Muscle of leg (tissue), 16 donors: ENCODE measurements at places on chromosomes 5 and 9.

- H3K4me1 ChIP-seq = no peaks in the 10 kb centered on the region
- no peaks in the 10 kb centered on the region for H3K27me3 ChIP-seq
- DNase-seq = no peak
- H3K4me3 ChIP-seq = no peak overlapping the region
These were observed 37.3 kb upstream of the CKS2 start for GRCh38 chr9:89273528-89274279.

DNA sequence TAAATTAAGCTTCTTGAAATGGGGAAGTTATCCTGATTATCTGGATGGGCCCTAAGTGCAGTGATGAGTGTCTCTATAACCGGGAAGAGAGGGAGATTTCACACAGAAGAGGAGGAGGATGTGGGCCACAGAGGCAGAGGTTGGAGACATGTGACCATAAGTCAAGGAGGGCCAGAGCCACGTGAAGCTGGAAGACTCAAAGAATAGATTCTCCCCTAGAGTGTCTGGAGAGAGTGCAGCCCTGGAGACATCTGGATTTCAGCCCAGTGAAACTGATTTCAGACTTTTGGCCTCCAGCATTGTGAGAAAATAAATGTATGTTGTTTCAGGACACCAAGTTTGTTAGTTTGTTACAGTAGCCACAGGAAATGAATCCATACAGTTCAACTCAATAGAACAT lies 442.9 kb downstream of the NTRK2 start:
- H3K27me3 ChIP-seq = no peaks in the 10 kb centered on the region
- no peak overlapping the region for H3K4me3 ChIP-seq
- H3K36me3 ChIP-seq = no peaks in the 10 kb centered on the region
- no peaks in the 10 kb centered on the region for H3K4me1 ChIP-seq
- no peak overlapping the region for H3K27ac ChIP-seq
- DNase-seq = peak; percentile 70

- no peaks in the 10 kb centered on the region for H3K36me3 ChIP-seq
- DNase-seq = no peak
- no peaks in the 10 kb centered on the region for H3K27me3 ChIP-seq
These were observed 648.6 kb downstream of the SEMA5A start for GRCh38 chr5:8897316-8897715.

- peaks cover 71% of the 10 kb centered on the region for H3K36me3 ChIP-seq
- H3K4me1 ChIP-seq = no peaks in the 10 kb centered on the region
- H3K4me3 ChIP-seq = no peak overlapping the region
- H3K27ac ChIP-seq = no peak overlapping the region
- DNase-seq = no peak
These were observed 43.7 kb upstream of the POMT1 start for GRCh38 chr9:131459056-131459455.

DNA sequence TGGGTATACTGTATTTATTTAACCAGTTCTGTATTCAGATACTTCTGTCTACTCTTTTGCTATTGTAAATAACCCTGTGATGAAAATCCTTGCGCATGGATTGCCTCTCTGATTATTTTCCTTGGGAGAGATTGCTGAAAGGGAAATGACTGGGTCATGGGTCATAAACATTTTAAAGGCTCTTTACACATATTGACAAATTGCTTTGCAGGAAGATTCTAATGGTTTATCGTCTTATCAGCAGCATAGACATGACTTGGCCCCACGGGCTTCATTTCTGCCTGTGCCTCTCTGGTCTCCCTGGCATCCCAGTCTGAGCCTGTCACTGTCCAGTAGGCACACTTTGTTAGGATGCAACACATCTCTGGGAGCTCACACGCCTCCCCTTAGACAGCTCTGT lies 52.3 kb downstream of the RGS3 start:
- peaks cover 12% of the 10 kb centered on the region for H3K36me3 ChIP-seq
- DNase-seq = no peak
- no peaks in the 10 kb centered on the region for H3K27me3 ChIP-seq
- H3K27ac ChIP-seq = no peak overlapping the region
- H3K4me3 ChIP-seq = no peak overlapping the region

- DNase-seq = peak; percentile 53
- no peaks in the 10 kb centered on the region for H3K4me1 ChIP-seq
- no peaks in the 10 kb centered on the region for H3K36me3 ChIP-seq
- H3K27ac ChIP-seq = no peak overlapping the region
These were observed 26.9 kb upstream of the FEM1C start for GRCh38 chr5:115571441-115571878.

DNA sequence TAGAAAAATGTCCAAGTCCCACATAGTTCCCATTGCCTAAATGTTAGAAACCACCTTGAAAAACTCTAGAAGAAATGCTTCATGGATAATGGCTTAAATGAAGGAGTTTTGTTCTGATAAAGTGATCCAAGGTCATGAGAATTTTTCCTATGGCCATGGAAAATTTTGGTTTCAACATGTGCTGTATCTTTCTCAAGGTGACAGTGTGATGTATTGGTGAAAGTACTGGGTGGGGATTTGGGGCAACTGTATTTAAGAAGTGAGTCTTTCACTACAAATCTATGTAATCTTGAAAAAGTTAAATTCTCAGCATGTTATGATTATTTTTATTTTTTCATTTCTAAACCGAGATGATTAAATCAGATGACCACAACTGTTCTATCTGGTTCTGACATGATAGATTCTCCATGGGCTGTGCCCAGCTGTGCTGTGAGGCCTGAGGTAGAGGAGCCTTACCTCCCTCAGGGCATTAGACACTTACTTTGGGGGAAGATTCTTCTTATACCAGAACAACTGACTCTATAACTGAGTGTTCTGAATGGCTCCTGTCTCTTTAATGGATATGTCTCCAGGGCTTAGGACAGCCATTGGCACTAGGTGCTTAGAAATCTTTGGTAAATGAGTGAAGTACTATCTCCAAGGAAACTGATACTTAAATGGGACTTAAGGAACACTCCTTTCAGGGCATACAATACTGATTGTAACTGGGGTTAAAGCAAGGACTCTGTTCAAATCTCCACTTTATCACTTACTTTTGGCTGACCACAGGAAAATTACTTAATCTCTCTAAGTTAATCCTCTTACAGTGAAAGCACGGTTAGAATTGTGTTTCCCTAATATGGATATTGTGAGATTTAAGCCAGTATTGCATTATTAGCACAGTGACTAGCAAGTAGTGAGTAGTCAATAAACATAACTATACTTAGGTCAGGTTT lies 397.4 kb upstream of the MEF2C start:
- H3K4me1 ChIP-seq = peaks cover 4% of the 10 kb centered on the region
- H3K27ac ChIP-seq = no peak overlapping the region
- H3K4me3 ChIP-seq = no peak overlapping the region
- DNase-seq = no peak
- no peaks in the 10 kb centered on the region for H3K27me3 ChIP-seq

- H3K4me1 ChIP-seq = peaks cover 2% of the 10 kb centered on the region
- no peaks in the 10 kb centered on the region for H3K36me3 ChIP-seq
- DNase-seq = peak; percentile 74
- no peak overlapping the region for H3K27ac ChIP-seq
- no peak overlapping the region for H3K4me3 ChIP-seq
These were observed 174.6 kb downstream of the CD180 start for GRCh38 chr5:67021962-67022361.

DNA sequence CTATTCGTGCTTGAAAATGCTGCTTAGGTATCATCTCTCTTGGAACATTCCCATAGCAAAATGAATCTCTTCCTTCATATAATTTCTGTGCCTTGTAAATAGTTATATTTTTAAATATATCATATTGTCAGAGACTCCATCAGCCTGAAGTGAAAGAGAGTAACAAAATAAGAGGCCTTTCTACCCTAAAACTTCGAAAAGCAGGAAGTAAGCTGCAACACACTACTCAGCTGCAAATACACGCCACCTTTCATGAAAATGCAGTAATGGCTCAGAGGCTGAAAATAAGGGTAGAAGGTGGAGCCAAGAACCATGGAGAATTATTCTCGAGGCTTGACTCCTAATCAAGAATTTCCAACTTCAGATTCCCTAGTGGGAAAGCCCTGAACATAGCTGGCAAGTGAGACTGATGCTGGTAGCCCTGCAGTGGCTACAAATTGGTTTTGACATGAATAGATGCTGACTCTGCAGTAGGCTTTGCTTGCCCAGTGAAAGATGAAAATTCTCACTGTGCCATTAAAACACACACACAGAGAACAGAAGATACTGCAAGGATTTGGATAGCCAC lies 30.2 kb upstream of the PTGER4 start:
- H3K4me3 ChIP-seq = no peak overlapping the region
- no peak overlapping the region for H3K27ac ChIP-seq

GRCh38 chr9:135888766-135889394 lies 18.5 kb downstream of the CAMSAP1 start:
- peaks cover 61% of the 10 kb centered on the region for H3K4me1 ChIP-seq
- no peaks in the 10 kb centered on the region for H3K36me3 ChIP-seq
- no peaks in the 10 kb centered on the region for H3K27me3 ChIP-seq
- DNase-seq = no peak

DNA sequence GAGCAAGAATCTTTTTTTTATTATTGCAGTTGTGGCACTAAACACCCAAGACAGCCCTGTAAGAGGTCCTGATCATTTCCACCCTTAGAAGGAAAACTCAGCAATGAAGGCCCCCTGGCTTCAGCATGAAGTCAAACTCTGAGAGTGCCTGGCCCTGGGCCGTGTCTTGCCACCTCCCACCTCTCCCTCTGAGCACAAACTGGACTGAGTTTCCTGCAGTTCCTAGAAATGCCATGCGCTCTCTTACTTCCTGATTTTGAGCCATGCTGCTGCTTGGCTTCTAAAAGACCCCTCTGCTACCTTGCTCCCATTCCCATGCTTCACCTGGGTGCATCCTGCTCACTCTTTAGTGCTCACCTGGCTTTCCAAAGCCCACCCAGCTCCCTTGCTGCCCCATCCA lies 140.4 kb upstream of the KLF9 start:
- H3K4me1 ChIP-seq = peaks cover 4% of the 10 kb centered on the region
- H3K27ac ChIP-seq = no peak overlapping the region
- no peaks in the 10 kb centered on the region for H3K27me3 ChIP-seq
- no peak overlapping the region for H3K4me3 ChIP-seq
- DNase-seq = no peak

DNA sequence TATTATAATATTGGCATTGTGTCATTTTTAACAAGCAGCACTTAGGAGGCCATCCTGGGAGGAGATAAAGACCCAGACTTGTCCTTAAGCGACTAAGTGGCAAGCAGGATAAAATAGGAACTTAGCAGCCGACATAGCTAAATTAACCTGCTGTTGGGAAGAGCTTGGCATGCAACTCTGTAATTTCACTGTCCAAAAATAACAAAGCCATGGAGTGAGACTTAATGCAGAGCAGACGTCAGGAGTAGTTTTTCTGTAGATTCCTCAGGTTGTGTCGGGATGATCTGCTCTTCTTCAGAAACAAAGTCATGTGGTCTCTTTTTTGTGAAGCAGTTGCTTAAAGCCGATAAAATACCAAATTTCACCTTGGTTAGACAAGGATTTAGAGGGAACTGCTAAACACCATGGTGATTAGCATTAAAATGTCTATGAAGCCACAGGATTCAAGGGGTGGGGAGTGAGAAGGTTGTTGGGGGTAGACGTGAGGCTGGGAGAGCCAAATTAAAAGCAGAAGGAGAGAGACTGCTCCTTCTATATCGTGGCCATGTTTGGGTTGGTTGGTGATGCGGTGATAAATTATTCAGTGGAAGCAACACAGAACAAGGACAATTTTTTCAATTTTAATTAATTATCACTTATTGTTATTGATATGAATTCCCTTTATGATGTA lies 303.0 kb downstream of the CSNK1G3 start:
- H3K4me3 ChIP-seq = no peak overlapping the region
- H3K27ac ChIP-seq = peak overlapping the region; percentile 68
- no peaks in the 10 kb centered on the region for H3K27me3 ChIP-seq
- peaks cover 16% of the 10 kb centered on the region for H3K4me1 ChIP-seq
- H3K36me3 ChIP-seq = no peaks in the 10 kb centered on the region

DNA sequence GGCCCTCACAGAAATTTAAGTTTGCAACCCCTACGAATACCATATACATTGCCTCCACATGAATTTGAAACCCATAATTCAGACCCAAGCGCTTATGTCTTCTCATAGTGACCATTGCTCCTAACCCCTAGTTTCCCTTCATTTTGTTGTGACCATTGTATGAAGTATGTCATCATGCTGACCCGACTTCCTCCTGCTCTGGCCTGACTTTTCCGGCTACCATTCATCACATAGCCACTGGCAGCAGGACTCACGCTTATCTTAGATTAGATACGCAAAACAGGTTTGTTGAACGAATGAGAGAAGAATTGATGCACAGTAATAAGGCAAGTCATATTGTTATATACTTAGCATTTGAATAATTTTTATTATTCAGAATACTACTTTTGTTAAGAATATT lies 345.4 kb downstream of the FBXL17 start:
- no peaks in the 10 kb centered on the region for H3K36me3 ChIP-seq
- no peaks in the 10 kb centered on the region for H3K27me3 ChIP-seq
- no peak overlapping the region for H3K27ac ChIP-seq
- DNase-seq = no peak
- H3K4me1 ChIP-seq = no peaks in the 10 kb centered on the region
- no peak overlapping the region for H3K4me3 ChIP-seq

- no peak for DNase-seq
- H3K36me3 ChIP-seq = no peaks in the 10 kb centered on the region
- H3K4me1 ChIP-seq = no peaks in the 10 kb centered on the region
- H3K27me3 ChIP-seq = peaks cover 2% of the 10 kb centered on the region
- no peak overlapping the region for H3K27ac ChIP-seq
- no peak overlapping the region for H3K4me3 ChIP-seq
These were observed 93.4 kb downstream of the PIP5K1B start for GRCh38 chr9:68798423-68798822.

DNA sequence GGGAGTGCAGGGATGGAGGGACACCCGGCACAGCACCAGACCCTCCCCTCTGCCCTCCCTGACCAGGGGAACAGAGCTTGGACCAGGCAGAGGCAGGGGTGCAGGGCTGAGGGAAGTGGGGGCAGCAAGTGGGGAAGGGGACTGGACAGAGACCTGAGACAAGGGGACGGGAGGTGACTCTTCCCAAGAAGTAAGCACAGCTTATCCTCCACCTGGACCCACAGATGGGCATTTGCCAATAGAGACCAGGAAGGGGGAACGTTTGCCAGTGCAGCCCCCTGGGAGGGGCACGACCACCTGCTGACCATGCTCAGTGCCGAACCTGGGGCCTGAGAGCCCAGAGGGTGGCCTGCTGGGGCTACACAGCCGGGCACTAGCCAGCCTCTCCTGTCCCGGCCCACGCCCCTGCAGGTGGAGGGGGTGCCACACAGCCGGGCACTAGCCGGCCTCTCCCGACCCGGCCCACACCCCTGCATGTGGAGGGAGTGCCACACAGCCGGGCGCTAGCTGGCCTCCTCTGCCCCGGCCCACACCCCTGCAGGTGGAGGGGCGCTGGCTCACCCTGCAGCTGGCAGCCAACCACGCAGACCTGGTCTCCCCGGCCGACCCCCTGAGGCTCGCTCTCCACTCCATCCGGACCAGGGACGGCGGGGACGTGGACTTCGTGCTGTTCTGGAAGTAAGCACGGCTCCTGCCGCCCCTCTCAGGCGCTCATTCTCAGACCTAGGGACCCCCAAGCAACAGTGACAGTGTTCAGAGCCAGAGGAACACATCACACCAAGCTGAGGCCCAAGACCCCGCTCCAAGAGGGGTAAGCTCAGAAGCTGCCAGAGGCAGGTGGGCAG lies 24.3 kb downstream of the GLT6D1 start:
- no peak for DNase-seq
- no peaks in the 10 kb centered on the region for H3K4me1 ChIP-seq
- no peaks in the 10 kb centered on the region for H3K36me3 ChIP-seq
- H3K4me3 ChIP-seq = no peak overlapping the region
- no peak overlapping the region for H3K27ac ChIP-seq

- no peak overlapping the region for H3K27ac ChIP-seq
- H3K36me3 ChIP-seq = peaks cover 12% of the 10 kb centered on the region
- peaks cover 10% of the 10 kb centered on the region for H3K4me1 ChIP-seq
- DNase-seq = peak; percentile 89
These were observed 64.7 kb downstream of the STK10 start for GRCh38 chr5:172123269-172123692.
